ENCODE measurements at places on chromosomes 3 and 15.

DNA sequence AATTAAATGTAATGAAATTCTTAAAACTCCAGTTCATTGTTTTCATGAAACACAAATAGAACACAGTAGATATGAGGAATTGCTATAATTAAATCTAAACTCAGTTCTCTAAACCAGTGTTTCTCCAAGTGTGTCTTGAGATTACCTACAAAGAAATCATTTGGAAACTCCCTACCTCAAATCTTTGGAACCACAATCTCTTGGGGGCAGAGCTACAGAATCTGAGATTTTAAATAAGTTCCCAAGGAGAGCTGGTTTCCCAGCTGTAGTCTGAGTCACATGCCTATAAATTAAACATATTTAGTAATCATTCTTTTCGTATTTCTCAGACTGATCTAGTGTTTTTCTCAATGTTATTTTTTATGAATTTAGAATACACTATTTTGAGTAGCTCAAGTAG, 17.0 kb upstream of the ACTC1 start:
- H3K4me1 ChIP-seq = no peaks in the 10 kb centered on the region
- DNase-seq = no peak
- no peaks in the 10 kb centered on the region for H3K36me3 ChIP-seq
- no peaks in the 10 kb centered on the region for H3K27me3 ChIP-seq

DNA sequence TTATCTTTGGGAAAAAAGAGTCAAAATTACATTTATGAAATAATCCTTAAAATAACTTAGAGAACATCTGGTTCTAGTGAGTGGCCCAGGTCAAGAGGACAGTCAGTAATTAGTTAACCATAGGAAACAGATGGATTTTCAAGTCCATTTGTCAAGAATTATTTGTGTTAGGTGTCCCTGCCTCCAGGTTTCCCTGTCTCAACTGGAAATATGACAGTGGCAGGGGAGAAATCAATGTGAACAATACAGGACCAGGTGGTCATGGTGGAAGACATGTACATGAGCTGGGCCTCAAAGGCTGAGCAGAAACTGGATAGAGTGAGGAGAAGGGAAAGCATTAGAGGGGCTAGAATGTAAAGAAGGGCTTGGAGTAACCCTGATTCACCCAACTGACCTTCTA, 372.6 kb downstream of the VPS13C start:
- no peak overlapping the region for H3K4me3 ChIP-seq
- H3K27ac ChIP-seq = no peak overlapping the region
- H3K4me1 ChIP-seq = no peaks in the 10 kb centered on the region
- H3K36me3 ChIP-seq = no peaks in the 10 kb centered on the region

- H3K27ac ChIP-seq = no peak overlapping the region
- no peaks in the 10 kb centered on the region for H3K36me3 ChIP-seq
- no peak overlapping the region for H3K4me3 ChIP-seq
- H3K27me3 ChIP-seq = no peaks in the 10 kb centered on the region
- H3K4me1 ChIP-seq = peaks cover 5% of the 10 kb centered on the region
Observed at GRCh38 chr3:153657046-153657445, 464.1 kb upstream of the ARHGEF26 start.

- no peak overlapping the region for H3K4me3 ChIP-seq
- peaks cover 4% of the 10 kb centered on the region for H3K27me3 ChIP-seq
- DNase-seq = no peak
- peaks cover 3% of the 10 kb centered on the region for H3K4me1 ChIP-seq
Observed at GRCh38 chr3:13657660-13658435, 108.9 kb downstream of the FBLN2 start.

DNA sequence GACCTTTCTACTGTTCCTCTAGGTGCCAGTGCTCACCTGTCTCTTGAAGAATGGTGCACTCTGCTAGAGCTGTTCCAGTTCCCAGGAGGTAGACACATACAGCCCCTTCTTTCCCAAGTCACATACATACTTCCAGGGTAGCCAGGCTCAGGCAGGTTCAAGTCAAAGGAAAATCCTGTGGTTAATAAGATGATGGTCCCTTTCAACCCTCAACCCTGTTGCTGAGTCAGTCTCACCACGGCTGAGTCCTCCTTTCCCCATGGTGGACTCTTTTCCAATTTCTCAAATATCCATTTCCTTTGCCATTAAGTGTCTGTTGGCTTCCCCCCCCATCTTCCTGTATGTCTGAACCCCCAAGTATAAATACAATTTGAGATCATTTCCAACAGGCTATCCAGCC, 56.1 kb upstream of the ACAN start:
- DNase-seq = no peak
- no peaks in the 10 kb centered on the region for H3K36me3 ChIP-seq
- H3K27me3 ChIP-seq = no peaks in the 10 kb centered on the region
- H3K4me3 ChIP-seq = no peak overlapping the region
- no peak overlapping the region for H3K27ac ChIP-seq

All from CD14-positive monocyte (primary cell).